Stomach (tissue), 19 donors: ENCODE measurements at places on chromosomes 11 and 22.

GRCh38 chr11:32529994-32530588 is 53.5 kb upstream of the EIF3M start:
- no peak for DNase-seq

- DNase-seq, result no peak
These were observed 12.0 kb downstream of the P2RY6 start for GRCh38 chr11:73284106-73284505.

- peak; percentile 30 for DNase-seq
These were observed 68.7 kb upstream of the SYN3 start for GRCh38 chr22:33126881-33127280.

GRCh38 chr22:22552630-22553029 is 6.4 kb downstream of the PRAME start:
- DNase-seq, result no peak

DNA sequence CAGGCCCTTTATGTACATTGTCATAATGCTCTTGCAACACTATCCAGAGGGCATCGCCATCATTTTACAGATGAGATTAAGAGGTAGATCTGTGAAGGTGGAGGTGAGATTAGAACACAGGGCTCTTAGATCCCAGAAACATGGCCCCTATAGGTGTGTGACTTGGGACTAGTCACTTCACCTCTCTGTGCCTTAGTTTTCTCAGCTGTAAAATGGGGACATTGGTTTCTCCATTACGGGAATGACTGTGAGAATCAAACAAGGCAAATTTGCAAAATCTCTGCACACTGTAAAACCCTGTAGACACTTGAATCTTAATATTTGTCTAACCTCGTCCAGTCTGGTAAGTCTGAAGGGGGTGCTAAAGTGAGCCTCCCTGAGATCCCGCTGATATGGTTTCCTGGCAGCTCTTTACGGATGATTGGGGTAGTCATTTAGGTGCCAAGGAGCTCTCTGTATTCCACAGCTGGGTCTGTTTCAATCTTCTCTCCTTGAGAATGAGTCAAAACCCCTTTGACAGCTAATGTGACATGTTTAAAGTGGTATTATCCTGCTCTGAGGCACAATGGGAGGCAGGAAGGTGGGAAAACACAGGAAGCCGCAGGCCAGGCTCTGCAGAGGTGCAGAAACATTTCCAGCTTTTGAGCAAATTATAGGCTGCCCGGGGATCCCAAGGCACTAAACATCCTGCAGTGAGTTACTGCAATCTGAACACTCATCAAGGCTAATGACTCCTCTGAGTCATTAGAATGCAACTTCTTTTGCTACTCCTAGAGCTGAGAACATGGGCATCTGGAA is 140.8 kb downstream of the CCDC81 start:
- peak; percentile 58 for DNase-seq

DNA sequence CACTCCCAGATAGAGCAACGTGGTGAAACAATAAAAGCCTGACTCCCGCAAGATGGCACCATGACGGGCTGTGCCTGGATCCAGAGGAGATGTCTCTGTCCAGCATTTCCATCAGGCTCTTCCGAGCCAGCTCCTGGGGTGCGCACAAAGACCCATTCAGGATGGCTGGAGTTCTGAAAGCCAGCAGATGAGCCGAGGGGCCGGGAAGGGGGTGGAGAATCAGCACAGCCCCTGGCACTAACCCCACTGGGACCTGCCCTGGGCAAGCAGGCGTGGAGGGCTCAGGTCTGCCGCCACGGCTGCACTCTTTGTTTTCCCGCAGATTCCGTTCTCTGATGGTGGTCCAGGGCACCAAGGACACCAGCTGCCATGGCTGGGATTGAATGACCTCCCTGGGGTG is 97.2 kb upstream of the BLID start:
- no peak for DNase-seq

GRCh38 chr22:36067235-36067558 is 38.6 kb upstream of the RBFOX2 start:
- DNase-seq, result no peak

GRCh38 chr11:71379701-71380100 is 68.5 kb downstream of the DHCR7 start:
- no peak for DNase-seq

DNA sequence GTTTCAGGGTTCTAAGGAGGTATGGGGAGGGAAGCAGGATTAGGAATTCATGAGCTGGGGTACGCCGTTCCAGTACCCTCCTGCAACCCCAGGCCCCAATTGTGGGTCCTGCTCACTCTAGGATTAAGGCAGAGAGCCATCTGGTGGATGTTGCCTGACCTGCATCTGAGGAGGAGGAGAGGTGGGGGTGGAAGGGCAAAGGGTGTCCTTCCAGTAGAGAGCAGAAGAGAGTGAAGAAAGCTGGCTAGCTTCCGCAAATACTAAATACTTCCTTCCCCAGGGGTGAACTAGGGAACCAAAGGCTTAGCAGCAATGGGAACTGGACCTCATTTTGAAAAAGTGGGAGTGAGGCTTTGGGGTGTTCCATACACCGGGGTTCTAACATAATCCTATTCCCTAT is 10.6 kb downstream of the LRRC51 start:
- DNase-seq, result peak; percentile 71

GRCh38 chr22:37319469-37319868 is 37.2 kb downstream of the CYTH4 start:
- no peak for DNase-seq

- no peak for DNase-seq
These were observed 8.7 kb downstream of the ROBO3 start for GRCh38 chr11:124873951-124874350.

DNA sequence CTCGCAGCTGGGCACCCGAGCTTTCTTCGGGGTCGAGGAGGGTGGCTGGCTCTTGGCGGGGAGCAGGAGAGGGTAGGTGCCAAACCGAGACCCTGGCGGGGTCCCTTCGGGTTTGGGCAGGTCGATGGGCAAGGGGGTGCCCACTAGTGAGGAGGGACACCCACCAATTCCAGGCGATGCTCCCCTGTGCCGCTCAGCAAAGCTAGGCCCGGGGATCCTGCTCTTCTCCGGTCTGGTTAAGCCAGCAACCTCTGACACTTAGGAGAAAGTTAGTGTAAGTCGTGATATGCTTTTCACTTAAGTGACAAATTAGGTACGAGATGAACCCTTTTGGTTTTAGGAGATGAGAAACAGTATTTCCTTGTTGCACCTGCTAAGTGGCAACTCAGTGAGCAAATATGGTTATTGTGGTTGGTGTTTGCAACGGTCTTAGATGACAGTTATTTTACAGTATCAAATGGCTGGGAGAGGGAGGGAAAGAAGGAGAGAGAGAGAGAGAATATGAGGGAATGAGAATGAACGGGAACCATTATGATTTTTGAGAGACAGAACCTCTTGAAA is 565 bp downstream of the NUCB2 start:
- peak; percentile 58 for DNase-seq

DNA sequence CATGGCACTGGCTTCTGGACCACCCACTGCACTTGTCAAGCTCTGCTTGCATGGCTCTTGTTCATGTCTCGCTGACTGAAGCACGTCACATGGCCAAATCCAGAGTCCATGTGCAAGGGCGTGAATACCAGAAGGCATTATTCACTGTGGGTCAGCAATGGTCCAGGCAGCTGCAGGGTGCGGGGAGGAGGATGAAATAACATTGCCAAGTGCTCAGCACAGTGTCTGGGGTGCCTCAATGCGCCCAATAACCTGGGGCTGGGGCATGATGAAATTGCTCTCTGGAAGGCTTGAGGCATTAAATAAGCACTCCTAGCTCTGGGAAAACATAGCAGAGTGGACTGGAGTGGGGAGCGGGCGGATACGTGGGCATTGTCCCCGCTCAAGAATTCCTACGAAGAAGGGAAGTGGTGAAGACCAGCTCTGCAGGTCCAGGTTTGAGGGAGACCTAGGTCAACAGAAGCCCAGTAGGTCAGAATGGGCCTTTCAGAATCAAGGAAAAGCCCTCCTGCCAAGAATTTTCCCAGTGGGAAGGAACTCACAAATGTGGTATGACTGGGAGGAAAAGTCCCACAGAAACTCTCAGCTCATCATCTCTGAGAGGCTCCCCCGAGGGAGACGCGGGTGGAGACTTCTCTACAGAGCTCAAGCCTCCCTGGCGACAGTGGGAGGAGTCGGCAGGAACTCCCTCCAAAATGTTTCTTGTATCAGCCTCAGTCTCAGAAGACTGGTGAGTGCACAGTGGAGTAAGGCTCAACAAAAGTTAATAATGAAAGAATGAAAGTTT is 15.3 kb upstream of the ACCSL start:
- DNase-seq, result no peak

GRCh38 chr11:62880231-62880802 is 379 bp upstream of the SLC3A2 start:
- DNase-seq, result peak; percentile 76

DNA sequence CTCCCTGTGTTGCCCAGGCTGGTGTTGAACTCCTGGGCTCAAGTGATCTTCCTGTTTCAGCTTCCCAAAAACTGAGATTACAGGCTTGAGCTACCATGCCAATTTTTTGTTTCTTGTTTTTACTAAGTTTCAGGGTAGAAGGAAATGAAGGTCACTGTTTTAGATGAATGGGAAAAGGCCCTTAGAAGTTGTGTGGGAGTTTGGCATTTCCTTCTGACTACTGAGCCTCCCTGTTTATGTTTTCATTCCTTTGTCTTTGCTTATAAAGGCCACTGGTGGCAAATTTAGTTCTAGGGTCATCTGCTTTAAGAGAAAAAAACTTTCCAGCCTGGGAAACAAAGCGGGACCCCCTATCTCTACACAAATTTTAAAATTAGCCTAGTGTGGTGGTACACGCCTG is 22.1 kb downstream of the SRPRA start:
- no peak for DNase-seq

DNA sequence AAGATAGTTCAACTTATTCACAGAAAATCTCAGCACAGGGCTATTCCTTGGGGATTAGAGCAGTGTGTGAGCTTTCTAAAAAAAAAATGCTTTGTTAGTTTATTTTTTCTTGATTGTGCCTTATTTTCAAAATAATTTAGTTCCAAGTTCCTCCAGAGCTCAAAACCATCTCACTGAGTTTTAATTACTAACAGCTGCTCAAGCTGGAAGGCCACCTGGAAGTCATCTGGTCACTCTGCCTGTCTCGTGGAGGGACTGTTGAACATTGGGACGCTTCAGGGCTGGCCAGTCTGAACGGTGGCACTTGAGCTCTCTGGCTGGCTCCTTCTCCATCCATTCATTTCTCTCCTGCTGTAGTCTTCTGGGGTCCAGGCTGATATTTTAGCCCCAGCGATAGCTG is 4.0 kb downstream of the OR51E1 start:
- DNase-seq, result no peak
